Thymus (tissue), 14 donors: ENCODE measurements at places on chromosomes 5 and 9. TPM values are rescaled to one million over a fixed set of nuclear protein-coding genes. Genes with fewer than 3 reads are reported as not detected.

DNA sequence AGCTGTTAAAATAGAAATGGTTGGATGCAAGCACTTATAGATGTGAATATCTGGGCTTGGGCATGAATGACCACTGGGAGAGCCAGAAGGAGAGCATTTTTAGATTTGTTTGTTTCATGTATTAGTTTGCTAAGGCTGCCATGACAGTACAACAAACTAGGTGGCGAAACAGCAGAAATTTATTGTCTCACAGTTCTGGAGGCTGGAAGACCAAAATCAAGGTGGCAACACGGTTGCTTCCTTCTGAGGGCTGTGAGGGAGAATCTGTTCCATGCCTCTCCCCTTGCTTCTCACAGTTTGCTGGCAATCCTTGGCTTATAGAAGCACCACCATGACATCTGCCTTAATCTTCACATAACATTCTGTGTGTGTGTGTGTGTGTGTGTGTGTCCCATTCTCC is 20.2 kb upstream of the CDC23 start:
- no peak overlapping the region for H3K4me3 ChIP-seq
- peaks cover 3% of the 10 kb centered on the region for H3K4me1 ChIP-seq
- H3K27me3 ChIP-seq: no peaks in the 10 kb centered on the region
- no peaks in the 10 kb centered on the region for H3K36me3 ChIP-seq
- H3K27ac ChIP-seq: no peak overlapping the region

- H3K27me3 ChIP-seq: no peaks in the 10 kb centered on the region
- H3K4me1 ChIP-seq: no peaks in the 10 kb centered on the region
- H3K27ac ChIP-seq: no peak overlapping the region
- H3K4me3 ChIP-seq: no peak overlapping the region
- DNase-seq: no peak
These were observed 155.6 kb upstream of the NTRK2 start for GRCh38 chr9:84513979-84514378.

DNA sequence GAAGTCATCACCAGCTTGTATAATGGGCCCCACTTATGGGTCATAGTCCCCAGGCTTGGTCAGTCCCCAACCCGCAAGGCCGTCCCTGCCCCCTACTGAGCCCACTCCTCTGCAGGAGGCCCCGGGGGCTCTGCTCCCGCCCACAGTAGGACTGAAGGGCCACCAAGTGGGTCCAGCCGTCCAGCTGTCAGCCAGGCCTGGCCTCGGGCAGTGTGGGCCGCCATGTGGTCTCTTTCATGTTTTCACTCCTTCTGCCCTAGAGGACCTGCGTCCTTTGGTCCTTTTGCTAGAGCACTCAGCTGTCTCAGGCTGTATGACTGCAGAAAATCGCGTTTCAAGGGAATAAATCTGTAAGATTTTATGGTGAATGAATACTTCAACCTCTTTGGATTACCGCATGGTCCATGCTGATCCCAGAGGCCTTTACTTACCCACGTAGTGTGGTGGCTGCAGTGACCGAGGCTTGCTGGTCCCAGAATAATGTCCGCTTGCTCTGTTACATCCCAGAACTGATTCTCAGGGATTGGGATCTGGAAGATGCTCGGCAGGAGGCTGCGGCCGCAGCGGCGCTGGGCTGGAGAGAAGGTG is 105.7 kb upstream of the FAM120A start:
- H3K27ac ChIP-seq: no peak overlapping the region
- H3K4me1 ChIP-seq: no peaks in the 10 kb centered on the region
- H3K27me3 ChIP-seq: peaks cover 36% of the 10 kb centered on the region
- DNase-seq: no peak

GRCh38 chr9:38671748-38672147 is 48.2 kb downstream of the FAM240B start:
- DNase-seq: no peak
- H3K36me3 ChIP-seq: no peaks in the 10 kb centered on the region
- H3K27ac ChIP-seq: no peak overlapping the region
- H3K4me3 ChIP-seq: no peak overlapping the region

DNA sequence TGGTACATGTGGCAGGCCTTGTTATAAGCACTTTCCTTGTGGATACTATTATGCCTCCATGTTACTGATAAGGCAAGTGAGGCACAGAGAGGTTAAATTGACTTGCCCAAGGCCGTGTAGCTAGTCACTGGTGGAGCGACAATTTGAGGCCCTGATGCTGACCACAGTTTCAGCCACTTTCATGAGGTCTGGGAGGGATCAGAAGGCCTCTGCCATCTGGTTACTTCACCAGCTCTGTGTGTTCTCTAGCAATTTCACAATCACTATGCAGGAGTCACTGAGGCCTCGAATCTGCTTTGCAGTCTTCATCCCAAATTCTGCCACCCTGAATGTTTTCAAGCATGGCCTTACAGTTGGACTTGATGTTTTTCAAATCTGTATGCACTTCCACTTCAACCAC is 9.1 kb downstream of the LRRC70 start:
- peaks cover 3% of the 10 kb centered on the region for H3K36me3 ChIP-seq
- H3K27me3 ChIP-seq: no peaks in the 10 kb centered on the region
- H3K4me1 ChIP-seq: no peaks in the 10 kb centered on the region
- H3K27ac ChIP-seq: no peak overlapping the region

GRCh38 chr5:42337607-42338006 is 85.6 kb upstream of the GHR start:
- no peaks in the 10 kb centered on the region for H3K4me1 ChIP-seq
- no peak for DNase-seq
- no peak overlapping the region for H3K27ac ChIP-seq
- no peaks in the 10 kb centered on the region for H3K27me3 ChIP-seq
- no peak overlapping the region for H3K4me3 ChIP-seq

GRCh38 chr9:88488166-88488565 is 46.8 kb upstream of the NXNL2 start:
- no peaks in the 10 kb centered on the region for H3K27me3 ChIP-seq
- no peaks in the 10 kb centered on the region for H3K36me3 ChIP-seq
- H3K27ac ChIP-seq: no peak overlapping the region
- H3K4me3 ChIP-seq: no peak overlapping the region
- no peak for DNase-seq
- peaks cover 7% of the 10 kb centered on the region for H3K4me1 ChIP-seq

DNA sequence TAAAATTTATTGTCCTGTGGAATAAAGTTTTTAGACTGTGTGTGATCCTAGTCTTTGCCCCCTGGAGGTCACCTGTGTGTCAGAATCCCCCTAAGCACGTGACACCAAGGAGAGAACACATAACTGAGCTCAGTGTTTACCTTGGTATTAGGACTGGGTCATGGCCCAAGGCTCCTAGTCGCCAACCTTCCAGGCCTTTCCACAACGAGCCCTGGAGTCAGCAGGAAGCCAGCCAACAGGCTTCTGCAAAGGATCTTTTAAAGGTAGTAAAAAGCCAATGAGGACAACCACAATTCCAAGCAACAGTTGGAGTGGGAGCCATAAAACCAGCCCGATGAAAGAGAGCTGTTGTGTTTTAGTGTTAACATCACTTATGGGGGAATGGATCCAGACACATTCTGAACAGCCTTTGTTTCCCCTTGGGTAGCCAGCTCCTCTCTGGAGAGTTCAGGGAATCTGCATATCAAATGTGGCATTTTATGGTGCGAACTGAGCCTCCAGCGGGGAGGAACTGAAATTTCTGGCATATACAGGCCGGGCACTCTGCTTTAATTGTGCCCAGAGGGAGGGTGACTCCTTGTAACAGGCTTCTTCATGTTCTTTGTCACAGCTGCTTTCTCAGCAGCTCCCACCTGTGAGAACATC is 239.9 kb downstream of the FSTL4 start:
- no peaks in the 10 kb centered on the region for H3K4me1 ChIP-seq
- no peak for DNase-seq
- H3K36me3 ChIP-seq: no peaks in the 10 kb centered on the region
- H3K4me3 ChIP-seq: no peak overlapping the region
- peaks cover 20% of the 10 kb centered on the region for H3K27me3 ChIP-seq

DNA sequence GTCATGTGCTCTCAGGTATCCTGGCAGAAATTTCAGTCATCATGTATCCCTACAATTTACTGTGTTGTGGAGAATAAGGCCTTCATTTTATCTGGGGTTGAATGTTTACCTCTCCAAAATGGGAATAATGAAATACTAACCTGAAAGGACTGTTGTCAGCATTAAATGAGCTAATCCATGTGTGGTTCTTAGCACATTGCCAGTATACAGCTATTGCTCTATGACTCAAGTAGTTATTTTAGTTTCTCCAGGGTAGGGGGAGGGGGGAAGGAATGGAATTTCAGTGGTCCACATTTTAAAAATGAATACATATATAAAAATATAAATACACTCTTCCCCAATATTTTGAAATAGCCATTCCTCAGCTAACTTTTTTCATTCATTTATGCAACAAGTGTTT is 3.5 kb downstream of the PAM start:
- no peak overlapping the region for H3K4me3 ChIP-seq
- peaks cover 19% of the 10 kb centered on the region for H3K27me3 ChIP-seq
- no peak overlapping the region for H3K27ac ChIP-seq
- no peaks in the 10 kb centered on the region for H3K36me3 ChIP-seq
- peaks cover 11% of the 10 kb centered on the region for H3K4me1 ChIP-seq

DNA sequence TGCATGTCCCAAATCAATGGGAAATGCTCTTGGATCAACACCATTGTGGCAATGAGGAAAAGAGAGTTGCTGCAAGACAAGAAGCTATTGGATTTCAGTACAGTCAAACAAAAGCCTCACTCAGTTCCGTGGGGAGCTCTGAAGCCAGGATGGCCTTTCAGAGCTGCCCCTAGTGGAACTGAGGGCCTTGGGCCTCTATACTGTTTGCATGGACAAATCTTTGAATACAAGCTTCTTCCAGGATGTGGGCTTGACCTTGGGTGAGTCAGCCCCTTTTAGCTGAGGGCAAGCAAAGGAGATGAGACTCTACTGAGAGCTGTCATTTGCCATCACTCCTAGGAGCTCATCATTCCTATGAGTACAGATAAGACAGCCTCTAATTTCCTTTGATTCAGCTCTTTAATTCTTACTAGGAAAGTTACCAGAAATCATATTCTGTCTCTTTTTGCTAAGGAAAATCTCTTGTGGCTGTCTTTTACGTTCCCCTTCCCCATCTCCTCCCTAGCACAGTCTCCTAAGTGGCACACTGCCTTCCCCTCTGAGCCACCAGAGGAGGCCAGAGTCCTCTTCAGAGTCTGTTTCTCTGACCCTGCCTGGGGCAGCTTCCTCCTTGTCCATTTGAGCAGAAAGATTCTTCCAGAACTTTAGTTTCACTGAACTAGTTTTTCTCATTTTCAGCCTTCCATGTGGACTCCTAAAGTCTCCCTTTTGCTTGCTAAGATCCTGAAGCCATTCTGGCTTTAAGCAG is 168.8 kb upstream of the POC5 start:
- no peaks in the 10 kb centered on the region for H3K4me1 ChIP-seq
- no peak overlapping the region for H3K4me3 ChIP-seq
- DNase-seq: no peak
- no peaks in the 10 kb centered on the region for H3K27me3 ChIP-seq
- no peak overlapping the region for H3K27ac ChIP-seq

DNA sequence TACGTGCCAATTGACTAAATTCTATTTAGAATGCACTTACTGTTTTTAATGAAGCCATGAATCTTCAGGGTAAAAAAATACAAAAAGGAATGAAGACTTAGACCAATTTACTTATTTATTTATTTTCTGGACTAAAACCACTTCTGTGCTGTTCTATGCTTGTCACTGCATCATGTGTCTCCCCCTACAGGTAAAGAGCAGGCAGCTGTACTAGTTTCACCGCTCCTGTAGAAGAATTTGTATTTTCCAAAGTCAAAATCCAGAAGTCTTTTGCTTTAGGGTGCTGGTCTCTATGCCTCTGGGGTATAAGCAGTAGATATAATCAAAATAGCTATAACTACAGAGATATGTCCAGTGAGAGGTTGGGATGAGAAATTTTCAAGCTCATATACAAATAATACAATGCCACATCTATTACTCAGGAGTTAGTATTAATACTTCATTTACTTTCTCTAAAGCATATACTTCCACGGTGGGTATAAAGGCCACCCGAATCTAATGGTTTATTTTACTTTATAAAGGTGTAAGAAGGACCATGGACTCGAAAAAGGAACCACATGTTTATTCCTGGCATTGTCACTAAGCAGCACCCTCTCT is 591.5 kb downstream of the RAB3C start:
- no peak overlapping the region for H3K4me3 ChIP-seq
- H3K36me3 ChIP-seq: no peaks in the 10 kb centered on the region
- peak; percentile 42 for DNase-seq
- no peak overlapping the region for H3K27ac ChIP-seq

GRCh38 chr5:113875096-113875495 is 361.6 kb downstream of the YTHDC2 start:
- no peaks in the 10 kb centered on the region for H3K4me1 ChIP-seq
- H3K4me3 ChIP-seq: no peak overlapping the region
- H3K27me3 ChIP-seq: no peaks in the 10 kb centered on the region
- no peak overlapping the region for H3K27ac ChIP-seq

- H3K27me3 ChIP-seq: no peaks in the 10 kb centered on the region
- no peak overlapping the region for H3K27ac ChIP-seq
These were observed 313.7 kb downstream of the TRIM32 start for GRCh38 chr9:117000834-117001233.

GRCh38 chr9:98927724-98928123 is 16.0 kb upstream of the COL15A1 start:
- H3K27ac ChIP-seq: no peak overlapping the region
- no peaks in the 10 kb centered on the region for H3K36me3 ChIP-seq
- H3K27me3 ChIP-seq: peaks cover 4% of the 10 kb centered on the region
- DNase-seq: no peak

DNA sequence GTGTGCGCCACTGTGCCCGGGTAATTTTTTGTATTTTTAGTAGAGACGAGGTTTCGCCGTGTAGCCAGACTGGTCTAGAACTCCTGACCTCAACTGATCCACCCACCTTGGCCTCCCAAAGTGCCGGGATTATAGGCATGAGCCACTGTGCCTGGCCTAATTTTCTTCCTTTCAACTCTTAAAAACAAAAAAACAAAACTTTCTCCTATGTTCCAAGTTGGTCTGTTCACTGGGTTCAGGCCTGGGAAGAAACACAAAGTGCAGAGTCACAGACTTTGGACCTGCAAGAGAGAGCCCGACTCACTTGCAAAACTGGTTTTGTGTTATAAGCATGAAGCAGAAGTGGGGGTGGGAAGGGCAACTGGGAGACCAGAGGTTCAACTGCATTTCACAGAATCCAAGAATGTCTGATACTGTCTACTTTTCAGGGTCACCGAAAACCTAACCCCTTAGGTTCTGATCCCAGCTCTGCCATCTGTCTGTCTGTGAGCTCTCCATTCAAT is 5.2 kb upstream of the HDHD3 start:
- peaks cover 3% of the 10 kb centered on the region for H3K4me1 ChIP-seq
- peaks cover 2% of the 10 kb centered on the region for H3K36me3 ChIP-seq
- H3K27me3 ChIP-seq: no peaks in the 10 kb centered on the region
- H3K27ac ChIP-seq: no peak overlapping the region

GRCh38 chr9:71764891-71765290 is 3.4 kb downstream of the CEMIP2 start:
- H3K27ac ChIP-seq: no peak overlapping the region
- H3K36me3 ChIP-seq: no peaks in the 10 kb centered on the region
- no peak overlapping the region for H3K4me3 ChIP-seq
- no peak for DNase-seq

GRCh38 chr5:8869932-8870331 is 675.9 kb downstream of the SEMA5A start:
- H3K27me3 ChIP-seq: no peaks in the 10 kb centered on the region
- H3K4me3 ChIP-seq: no peak overlapping the region
- no peak for DNase-seq
- no peaks in the 10 kb centered on the region for H3K4me1 ChIP-seq
- no peaks in the 10 kb centered on the region for H3K36me3 ChIP-seq
- no peak overlapping the region for H3K27ac ChIP-seq

Gene PCAT7
- under 0.01 TPM for total RNA-seq

Gene ANKRD18A
- 2.8 TPM for total RNA-seq

Gene NSG2
- total RNA-seq: 0.05 TPM

Gene HMMR
- 54.9 TPM for total RNA-seq

Gene FOXD4
- 0.38 TPM for total RNA-seq

Gene AFAP1L1
- total RNA-seq: 8.0 TPM

Gene CDH9
- 0.05 TPM for total RNA-seq
